ENCODE measurements at places on chromosomes 11 and 22.

GRCh38 chr11:112844517-112844916 is 116.7 kb upstream of the NCAM1 start:
- no peak for DNase-seq

DNA sequence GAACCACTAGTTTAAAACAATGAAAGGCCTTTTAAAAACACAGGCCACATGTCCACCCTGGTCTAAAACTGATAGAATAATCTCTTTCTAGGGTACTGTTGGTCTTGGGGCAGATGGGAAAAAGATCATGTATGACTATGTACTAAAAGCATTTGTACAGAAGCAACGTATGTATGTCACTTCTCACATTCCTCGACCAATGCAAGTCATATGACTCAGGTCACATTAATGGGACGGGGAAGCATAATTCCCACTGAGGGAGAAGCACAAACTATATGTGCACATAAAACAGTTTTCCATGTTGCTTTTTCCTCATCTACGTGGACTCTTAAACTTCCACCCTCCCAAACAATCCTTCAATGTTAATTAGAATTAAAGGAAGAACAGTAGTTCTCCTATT is 32.2 kb upstream of the GAB2 start:
- DNase-seq = no peak

DNA sequence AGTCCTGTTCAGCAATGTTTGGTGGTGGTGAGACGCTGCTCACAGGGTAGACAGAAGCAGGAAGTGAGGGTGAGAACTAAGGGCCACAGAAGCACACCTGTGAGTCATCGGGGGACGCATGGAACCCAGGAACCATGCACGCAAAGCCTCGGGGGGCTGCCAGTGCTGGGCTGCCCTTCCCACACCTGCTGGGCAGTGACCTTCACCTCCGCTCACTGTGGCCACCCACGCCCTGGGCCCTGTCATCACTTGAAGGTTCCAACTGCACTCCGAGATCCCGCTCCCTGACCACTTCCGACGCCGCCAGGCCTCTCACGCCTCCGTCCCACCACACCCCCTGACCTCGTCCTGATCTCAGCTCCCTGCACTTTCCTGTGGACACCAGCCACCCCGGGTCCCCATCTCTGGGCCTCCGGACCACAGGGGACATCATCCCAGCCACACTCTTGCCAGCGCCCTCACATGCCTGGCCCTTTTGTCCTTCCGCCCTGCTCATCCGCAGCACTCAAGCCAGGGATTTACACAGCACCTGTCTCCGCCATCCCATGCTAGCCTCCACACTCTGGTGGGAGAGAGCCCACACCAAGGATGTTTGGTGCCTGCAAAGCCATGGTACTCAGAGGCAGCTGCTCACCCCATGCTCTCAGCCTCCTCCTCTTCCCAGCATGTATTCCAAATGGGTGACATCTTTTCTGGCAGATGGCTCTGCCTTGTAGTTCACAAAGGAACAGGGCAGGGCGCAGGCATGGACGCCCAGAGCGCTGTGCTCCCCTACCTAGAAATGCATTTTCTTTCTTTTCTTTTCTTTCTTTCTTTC is 23.1 kb upstream of the ATXN10 start:
- no peak for DNase-seq

DNA sequence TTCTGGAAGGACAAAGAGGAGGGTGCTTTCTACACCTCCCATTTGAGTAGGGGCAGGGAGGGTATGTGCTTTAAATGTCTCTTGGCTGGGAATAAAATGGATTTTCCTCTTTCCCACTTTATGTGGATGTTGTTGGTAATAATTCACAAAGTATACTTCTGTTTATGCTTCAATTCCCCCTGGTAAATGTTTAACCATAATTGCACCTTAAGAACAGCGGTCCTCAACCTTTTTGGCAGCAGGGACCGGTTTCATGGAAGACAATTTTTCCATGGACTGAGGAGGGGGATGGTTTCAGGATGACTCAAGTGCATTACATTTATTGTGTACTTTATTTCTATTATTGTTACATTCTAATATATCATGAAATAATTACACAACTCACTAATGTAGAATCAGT is 4.0 kb upstream of the TP53AIP1 start:
- DNase-seq = no peak

- DNase-seq = no peak
Observed at GRCh38 chr22:23237201-23237798, 57.0 kb downstream of the BCR start.

GRCh38 chr11:122758974-122759373 is 79.3 kb upstream of the CRTAM start:
- no peak for DNase-seq

DNA sequence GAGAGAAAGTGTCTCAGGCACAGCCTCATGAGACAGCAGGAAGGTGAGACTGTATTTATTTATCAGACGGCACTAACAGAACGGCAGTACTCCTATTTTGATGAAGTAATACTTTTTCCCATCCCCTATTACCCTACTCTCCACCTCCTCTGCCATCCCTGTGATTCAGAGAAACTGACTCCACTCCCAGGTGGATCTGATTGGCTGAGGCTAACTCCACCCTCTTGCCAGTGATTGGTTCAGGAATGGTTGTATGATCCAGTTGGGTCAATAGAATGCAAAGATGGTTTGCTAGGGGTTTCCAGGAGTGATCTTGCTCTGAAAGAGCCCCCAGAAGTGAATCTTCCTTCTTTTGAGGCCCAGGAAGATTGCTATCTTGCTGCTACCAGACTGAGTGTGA is 65.9 kb upstream of the RCN1 start:
- DNase-seq = no peak

DNA sequence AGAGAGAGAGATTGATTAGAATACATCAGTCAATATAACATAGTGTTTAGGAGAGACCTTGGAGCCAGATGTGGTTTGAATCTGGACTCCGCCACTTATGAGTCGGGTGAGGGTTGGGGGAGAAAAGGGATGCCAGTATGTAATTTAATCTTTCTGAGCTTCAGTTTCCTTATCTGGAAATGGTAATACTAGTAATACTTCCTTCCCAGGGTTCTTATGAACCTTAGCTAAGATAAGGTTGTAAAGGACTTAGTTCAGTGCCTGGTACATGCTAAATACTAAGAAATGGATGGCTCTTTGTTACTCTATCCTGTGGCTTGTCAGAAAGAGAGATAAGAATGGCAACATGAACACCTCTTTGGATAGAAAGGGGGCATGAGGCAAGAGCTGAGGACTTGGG is 226.1 kb upstream of the NARS2 start:
- DNase-seq = no peak

GRCh38 chr11:75524665-75525432 is 892 bp downstream of the GDPD5 start:
- peak; percentile 16 for DNase-seq

GRCh38 chr22:50341977-50342650 is 1.0 kb upstream of the PPP6R2 start:
- DNase-seq = peak; percentile 82

- DNase-seq = no peak
Observed at GRCh38 chr22:40817737-40818136, 1.4 kb downstream of the SLC25A17 start.

GRCh38 chr11:4551346-4551979 is 6.5 kb downstream of the OR52M1 start:
- DNase-seq = no peak

DNA sequence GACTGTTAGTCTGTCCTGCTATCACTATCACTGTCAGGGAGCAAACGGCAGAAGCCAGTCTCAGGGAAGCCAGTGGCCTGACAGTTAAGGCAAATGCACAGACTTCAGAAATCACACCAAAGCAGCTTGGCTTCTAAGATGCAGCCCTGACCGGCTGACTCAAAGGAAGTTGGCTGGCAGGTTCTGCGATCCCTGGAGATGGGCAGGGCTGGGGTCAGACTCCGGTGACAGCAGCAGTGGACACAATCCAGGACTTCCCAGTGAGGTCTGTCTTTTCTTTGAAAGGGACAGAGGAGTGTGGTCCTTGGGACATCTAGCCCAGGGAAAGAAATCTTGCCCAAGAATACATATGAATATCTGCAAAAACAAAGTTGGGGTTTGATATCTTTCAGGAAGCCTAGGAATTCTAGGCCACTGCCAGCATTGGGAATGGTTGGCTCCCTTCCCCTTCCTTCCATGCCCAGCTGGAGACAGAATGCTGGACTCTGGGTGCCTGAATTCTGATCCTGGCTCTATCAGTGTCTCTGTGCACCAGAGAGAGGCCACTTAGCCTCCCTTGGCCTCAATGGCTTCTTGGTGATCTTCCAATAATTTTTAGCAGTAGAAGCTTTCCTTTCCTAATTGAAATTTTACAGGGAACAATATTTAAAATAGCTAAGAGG is 108.9 kb downstream of the KIRREL3 start:
- no peak for DNase-seq
